Non-pigmented ciliary epithelial cell (primary cell): ENCODE measurements at places on chromosomes 1 and 21.

- DNase-seq: no peak
These were observed 40.4 kb upstream of the TMEM51 start for GRCh38 chr1:15113146-15113545.

DNA sequence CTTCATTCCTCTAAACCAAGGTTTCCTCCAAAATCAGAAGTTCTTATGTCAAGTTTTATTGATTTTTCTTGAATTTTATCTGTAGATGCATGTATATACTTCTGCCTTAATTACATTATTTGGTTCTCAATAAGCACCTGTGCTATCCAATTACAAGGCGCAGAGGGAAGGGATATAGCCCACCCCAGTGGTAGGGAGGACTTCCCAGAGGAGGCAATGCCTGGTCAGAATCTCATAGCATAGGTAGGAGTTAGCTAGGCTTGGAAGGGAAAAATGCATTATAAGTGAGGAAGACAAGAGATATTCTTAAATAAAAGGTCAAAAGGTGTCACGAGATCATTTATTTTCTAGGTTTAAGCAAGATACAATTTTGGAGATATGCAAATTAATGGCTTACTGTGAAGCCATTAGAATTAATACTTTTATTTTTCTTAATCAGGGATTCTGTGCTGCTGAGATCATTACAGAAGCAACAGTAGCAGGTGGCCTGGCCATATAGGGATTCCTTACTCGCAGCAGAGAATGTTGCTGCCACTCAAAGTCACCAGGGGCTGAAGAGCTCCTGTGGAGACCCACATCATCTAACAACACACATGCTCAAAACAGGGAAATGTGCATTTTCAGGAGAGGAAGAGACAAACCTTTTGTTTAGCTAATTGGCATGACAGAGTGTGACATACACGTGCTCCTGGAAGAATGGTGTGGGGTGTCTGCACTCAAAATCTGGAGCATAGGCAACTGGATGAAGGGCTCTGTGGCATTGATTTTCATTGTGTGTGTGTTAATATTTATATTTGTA is 178.3 kb downstream of the ATG4C start:
- DNase-seq: no peak

DNA sequence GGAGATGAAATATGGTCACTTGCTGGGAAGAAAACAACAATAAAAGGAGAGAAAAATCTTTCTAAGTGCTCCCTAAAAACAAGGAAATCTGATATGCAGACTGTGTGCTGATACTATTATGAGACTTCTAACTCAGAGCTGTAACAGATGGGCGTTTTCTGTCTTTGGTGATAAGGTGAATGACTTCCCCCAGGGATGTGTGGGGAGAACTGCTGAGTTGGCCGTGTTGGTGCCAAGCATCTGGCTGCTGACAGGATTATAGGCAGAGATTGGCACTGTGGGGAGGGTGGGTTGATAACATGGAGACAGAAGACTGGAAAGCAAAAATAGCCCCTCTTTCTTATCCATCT is 438.5 kb upstream of the PLXNA2 start:
- no peak for DNase-seq

DNA sequence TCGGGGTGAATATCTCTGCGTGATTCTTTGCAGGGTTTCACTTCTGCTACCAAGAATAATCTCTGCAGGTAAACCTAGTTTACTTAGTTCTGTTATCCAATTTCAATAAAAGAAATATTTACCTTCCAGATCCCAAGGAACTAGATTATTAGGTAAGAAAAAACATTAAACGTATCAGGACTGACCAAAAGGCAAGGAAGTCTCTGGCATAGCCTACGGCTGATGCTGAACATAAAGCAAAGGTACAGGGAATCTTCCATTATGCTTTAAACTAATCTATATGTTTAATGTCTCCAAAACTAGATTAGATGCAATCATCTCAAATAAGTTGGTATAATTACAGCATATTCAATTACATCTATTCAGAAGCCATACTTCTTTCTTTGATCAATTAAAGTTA is 168.9 kb downstream of the KCNK2 start:
- DNase-seq: no peak

DNA sequence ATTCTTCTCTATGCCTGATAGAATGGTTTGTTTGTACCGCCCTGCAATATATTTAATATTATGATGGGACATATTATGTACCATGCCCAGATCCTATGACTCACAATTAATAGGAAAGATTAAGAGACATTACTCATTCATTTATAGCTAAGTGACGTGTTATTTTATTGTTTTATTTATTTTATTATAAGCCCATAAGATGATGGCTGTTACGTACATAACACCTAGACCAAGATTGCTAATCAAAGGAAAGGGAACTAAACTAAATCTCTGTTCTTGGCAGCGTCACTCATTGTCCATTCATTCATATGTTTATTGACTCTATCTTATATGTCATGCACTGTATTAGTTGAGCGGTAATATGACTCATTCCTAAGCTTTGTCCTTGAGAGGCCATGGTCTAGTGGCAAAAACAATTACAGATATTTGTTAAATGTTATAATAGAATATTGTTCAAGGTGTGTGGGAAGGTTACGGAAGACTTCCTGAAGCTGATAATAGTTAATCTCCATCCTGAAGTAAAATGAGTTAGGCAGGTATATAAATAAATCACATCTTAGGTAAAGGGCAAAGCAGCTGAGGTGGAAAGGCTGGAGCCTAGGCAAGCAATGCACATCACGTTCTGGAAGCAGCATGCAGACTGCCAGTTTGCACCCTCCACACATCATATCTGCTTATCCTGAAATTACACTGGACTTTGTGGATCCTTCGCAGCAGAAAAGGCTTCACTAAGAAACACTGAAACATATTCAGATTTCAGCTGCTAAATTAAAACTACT is 16.6 kb upstream of the CD55 start:
- DNase-seq: no peak

- DNase-seq: no peak
These were observed 145.1 kb upstream of the SMYD2 start for GRCh38 chr1:214135886-214136285.

DNA sequence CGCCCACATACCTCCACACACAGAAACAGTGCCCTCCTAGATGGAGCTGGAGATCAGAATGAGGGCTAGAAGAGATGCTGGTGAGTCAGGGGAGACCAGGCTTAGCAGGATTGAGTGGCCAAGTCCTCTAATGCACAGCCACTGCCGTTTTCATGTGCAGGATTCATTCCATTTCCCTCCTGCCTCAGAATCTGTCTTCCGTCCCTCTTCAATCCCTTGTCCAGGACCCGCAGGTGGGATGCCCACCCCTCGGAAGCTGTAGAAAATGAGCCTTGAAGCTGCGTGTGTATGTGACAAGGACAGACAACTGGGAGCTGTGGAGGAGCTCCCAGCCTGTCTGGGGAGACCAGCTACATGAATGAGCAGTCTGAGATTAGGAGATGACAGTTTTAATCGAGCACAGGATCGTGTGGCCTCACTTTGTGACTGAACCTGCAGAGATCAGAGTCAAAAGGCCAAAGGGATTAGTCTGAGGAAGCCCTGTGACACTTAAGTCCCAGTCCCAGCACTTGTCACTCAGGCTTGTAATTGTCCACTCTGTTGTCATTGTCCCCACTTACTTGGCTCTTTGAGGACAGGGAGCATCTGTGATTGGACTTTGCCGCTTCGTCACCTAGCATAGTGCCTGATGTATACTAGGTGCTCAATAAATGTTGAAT is 22.0 kb downstream of the LGR6 start:
- no peak for DNase-seq

GRCh38 chr1:151243683-151244216 is 10.8 kb upstream of the PSMD4 start:
- no peak for DNase-seq

DNA sequence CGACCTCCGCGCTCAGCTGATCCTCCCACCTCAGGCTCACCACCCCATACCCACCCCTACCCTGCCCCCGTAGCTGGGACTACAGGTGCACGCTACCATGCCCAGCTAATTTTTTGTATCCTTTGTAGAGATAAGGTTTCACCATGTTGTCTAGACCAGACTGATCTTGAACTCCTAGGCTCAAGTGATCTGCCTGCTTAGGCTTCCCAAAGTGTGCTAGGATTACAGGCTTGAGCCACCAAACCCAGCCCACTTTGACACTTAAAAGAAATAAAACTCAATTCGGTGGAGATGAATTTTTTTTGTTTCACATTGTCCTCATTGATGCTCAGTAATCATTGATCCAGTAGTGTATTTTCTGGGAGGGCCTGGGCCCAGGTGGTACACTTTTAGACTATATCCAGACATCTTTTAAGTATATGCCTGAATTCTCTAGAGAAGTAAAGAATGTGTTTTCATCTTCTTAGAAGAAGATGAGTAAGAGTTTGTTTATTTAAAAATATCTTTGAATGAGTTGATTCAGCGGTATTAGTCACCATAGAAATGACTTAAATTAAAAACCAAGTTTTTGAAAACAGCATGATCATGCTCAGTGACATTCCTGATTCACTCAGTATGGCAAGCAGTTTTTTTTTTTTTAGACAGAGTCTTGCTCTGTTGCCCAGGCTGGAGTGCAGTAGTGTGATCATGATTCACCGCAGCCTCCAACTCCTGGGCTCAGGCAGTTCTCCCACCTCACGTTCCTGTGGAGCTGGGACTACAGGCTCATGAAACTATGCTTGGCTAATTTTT is 57.8 kb downstream of the EPB41 start:
- peak; percentile 70 for DNase-seq

DNA sequence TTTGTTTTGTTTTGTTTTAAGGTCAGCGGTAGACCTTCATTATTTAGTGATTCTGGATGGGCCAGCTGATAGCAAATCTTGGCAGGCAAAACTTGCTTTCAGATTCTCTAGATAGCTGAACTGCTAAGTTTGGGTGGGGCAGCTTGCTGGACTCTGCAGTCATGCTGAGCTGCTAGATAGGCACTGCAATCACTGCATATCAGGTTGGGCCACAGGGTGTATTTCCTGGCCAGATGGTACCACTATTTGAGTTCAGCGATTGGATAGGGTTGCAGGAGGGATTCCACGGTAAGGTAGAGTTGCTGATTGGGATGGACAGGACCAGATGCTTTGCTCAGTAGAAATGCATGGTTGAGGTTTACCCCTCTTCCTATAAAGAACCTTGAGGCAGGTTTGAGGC is 579.3 kb upstream of the ADGRL4 start:
- DNase-seq: no peak

- no peak for DNase-seq
These were observed 51.1 kb downstream of the SWT1 start for GRCh38 chr1:185207980-185208602.

- DNase-seq: no peak
These were observed 90.0 kb downstream of the GPR88 start for GRCh38 chr1:100627936-100628335.

DNA sequence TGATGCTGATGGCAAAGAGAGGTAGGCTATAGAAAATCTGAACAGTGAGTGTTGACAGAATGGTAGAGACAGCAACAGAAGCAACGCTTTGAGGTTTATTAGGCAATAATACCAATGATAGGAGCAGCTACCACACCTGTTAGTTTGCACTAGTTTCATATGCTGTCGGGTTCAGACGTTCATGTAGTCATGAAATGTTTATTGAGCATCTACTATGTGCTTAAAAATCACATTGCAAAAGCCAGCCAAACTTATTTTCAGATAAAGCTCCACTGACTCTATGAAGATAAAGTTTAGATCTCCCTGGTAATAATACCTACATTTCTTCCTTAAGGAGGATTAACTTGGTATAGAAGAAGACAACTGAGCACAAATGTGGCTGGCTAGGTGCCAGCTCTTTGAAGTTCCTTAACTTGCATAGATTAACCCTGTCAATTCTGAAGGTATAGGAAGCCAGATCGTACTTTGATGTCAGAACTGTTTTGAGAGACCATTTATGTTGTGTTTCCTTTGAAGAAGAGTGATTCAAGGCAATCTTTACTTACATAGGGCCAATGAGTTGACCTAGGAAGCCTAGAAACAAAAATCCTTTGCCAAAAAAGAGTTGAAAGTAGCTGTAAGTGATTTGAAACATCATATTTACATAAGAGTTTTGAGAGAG is 71.5 kb downstream of the DISP1 start:
- no peak for DNase-seq

- DNase-seq: no peak
These were observed 604 bp downstream of the FGR start for GRCh38 chr1:27634177-27634984.

DNA sequence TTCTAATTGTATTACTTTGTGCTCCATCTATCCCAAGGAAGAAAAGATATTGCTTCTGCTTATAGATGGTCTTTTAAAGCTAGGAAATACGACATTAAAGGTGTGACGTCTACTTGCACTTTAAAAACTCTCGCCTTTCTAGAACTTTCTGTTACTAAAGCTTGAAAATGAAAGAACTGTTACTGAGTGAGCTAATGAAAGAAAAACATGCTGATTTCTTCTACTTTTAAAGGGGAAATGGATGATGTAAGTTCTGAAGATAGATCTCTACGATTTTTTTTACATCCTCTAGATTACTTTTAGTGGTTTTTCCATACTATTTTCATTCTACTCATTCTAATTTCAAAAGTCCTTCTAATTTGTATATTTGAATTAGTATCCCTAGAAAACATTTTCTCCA is 387.5 kb downstream of the USP25 start:
- no peak for DNase-seq

- no peak for DNase-seq
These were observed 1.6 kb upstream of the EFNA1 start for GRCh38 chr1:155125946-155126555.

- DNase-seq: no peak
These were observed 24.3 kb downstream of the UBE2Q1 start for GRCh38 chr1:154533952-154534844.

GRCh38 chr1:39623053-39623452 is 16.4 kb downstream of the HEYL start:
- no peak for DNase-seq

GRCh38 chr1:22143065-22144033 is at the start of gene WNT4:
TSS of gene WNT4 (minus strand) at chr1:22143097. CDS start at chr1:22142922, 175 bp downstream.
- no peak for DNase-seq
